ENCODE measurements at places on chromosomes 5 and 9. TPM values are rescaled to one million over a fixed set of nuclear protein-coding genes. Genes with fewer than 3 reads are reported as not detected.

NR5A1 gene
- not detected for total RNA-seq

SLC27A6 gene
- not detected for total RNA-seq

ACOT12 gene
- total RNA-seq, result not detected

- no peak for DNase-seq
Measured at GRCh38 chr5:131671994-131672655, 37.1 kb upstream of the RAPGEF6 start.

- no peak for DNase-seq
Measured at GRCh38 chr9:115466756-115467155, 348.8 kb upstream of the TNC start.
